Foreskin keratinocyte (primary cell): ENCODE measurements at places on chromosomes 11 and 22. TPM values are rescaled to one million over a fixed set of nuclear protein-coding genes. Genes with fewer than 3 reads are reported as not detected.

- no peak for DNase-seq
Observed at GRCh38 chr11:107590460-107591377, at the start of gene ELMOD1. Gene ELMOD1 (plus strand): TSS chr11:107591147. CDS start chr11:107618190, 27,043 bp downstream.

- no peak for DNase-seq
Observed at GRCh38 chr11:30206249-30206996, 24.4 kb upstream of the FSHB start.

Gene CCDC188
- total RNA-seq, result not detected in 2 replicates

Gene SHISAL1
- total RNA-seq, result 0.03 TPM in 1 of 2 replicates, not detected in the other

DNA sequence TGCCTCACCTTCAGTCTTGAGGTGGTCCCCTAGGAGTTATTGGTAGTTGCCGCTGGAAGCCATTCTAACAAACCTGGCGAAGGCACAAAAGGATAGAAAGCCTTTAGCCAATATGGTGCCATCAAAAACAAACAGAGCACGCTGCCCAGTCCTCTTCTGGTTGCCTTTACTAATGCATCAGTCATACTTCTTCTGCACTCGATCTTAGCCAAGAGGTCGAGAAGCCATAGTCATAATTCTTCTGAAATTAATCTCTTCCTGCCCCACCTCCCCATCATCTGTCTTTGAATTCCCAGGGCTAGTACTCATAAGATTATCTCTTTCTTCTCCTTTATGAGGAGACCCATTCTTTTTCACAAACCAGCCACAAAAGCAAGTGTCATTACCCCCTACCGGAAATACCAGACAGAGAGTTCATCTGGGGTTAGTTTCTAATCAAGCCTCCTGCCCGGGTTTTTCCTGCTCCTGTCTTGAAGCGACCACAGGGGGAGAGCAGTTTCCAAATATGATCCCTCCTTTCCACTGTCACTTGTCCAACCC lies 21.4 kb upstream of the EHF start:
- peak; percentile 96 for DNase-seq

- DNase-seq, result no peak
Observed at GRCh38 chr11:134460881-134461280, 48.8 kb upstream of the B3GAT1 start.

DNA sequence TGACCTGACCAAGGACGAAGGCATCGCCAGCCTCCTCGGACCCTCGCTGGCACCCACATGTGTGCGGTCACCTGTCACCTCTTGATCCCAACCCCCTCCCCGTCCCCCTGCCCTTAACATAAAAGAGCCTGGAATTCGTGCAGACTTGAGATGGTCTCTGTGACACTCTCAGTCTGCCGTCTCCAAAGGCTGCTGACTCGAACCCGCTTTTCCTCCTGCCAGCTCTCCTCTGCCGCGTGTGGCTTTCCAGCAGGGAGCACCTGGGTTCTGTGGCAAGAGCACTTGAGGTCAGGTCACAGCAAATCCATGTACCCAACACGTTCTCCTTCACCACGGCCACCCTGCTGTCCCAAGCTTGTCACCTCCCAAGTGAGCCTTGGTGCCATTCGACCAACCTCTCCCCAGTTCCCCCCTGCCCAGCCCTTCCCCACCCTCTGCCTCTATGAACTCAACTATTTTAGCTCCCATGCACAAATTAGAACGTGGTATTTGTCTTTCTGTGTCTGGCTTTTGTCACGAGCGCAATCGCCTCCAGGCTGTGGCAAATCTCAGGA lies 207.6 kb downstream of the BRD1 start:
- no peak for DNase-seq

- no peak for DNase-seq
Observed at GRCh38 chr11:87304412-87304811, 266.7 kb downstream of the TMEM135 start.

DNA sequence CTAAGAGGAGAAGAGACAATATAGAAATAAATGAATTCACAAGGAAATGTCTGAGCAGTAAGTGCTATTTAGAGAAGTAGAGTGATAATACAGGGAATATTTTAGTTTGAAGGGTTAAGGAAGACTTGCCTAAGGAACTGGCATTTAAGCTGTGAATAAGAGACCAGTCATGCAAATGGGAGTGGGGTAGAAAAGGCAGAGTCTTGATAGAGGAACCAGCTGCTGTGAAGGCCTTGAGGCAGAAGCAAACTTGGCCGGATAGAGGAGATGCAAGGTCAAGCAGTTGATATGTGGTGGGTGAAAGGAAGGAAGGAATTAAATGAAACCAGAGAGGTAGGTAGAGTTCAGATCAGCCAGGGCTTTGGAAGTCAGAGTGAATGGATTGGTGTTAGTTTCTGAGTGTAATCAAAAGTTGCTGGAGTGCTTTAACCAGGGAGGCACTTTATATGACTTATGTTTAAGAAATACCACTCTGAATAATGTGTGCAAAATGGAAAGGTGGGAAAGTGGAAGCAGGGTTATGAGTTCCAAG lies 198.4 kb upstream of the SESN3 start:
- DNase-seq, result no peak

- DNase-seq, result no peak
Observed at GRCh38 chr11:30046578-30046945, 29.7 kb upstream of the KCNA4 start.

- DNase-seq, result no peak
Observed at GRCh38 chr22:23787600-23787896, 782 bp downstream of the SMARCB1 start.

- DNase-seq, result no peak
Observed at GRCh38 chr11:96187822-96188221, 155.2 kb downstream of the MAML2 start.

GRCh38 chr22:19492504-19493174 lies 12.9 kb downstream of the CDC45 start:
- DNase-seq, result no peak

GRCh38 chr11:134882141-134882540 lies 470.1 kb upstream of the B3GAT1 start:
- DNase-seq, result no peak

DNA sequence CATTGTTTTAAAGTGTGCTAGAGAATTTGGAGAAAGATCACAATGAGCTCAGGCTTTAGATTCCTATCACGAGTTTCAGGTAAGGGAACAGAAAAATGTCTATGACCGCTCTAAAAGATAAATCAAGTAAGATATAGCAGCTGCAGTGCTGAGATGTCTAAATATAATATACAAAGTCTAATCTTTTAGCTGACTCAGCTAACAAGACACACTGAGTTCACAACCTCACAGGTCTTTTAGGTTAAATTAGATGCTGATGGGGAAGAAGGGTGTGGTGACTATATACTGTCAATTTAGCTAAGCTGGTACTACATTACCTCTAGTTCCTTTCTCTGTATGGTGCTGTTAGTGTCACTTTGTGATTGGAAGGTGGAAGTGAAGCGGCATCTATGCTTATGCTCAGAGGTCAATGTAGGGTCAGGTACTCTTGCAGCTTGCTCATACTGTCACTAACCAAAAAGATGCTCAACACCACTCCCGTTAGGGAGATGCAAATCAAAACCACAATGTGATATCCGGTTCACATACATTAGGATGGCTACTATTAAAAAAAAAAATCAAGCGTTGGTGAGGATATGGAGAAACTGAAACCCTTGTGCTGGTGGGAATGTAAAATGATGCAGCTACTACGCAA lies 283.5 kb downstream of the SWAP70 start:
- no peak for DNase-seq

Gene OR52A1
- not detected in 2 replicates for total RNA-seq

Gene TENM4
- total RNA-seq, result 16.8 and 25.1 TPM in 2 replicates

Gene NNMT
- not detected in 2 replicates for total RNA-seq

Gene DRD2
- 0.07 TPM in 2 replicates for total RNA-seq

DNA sequence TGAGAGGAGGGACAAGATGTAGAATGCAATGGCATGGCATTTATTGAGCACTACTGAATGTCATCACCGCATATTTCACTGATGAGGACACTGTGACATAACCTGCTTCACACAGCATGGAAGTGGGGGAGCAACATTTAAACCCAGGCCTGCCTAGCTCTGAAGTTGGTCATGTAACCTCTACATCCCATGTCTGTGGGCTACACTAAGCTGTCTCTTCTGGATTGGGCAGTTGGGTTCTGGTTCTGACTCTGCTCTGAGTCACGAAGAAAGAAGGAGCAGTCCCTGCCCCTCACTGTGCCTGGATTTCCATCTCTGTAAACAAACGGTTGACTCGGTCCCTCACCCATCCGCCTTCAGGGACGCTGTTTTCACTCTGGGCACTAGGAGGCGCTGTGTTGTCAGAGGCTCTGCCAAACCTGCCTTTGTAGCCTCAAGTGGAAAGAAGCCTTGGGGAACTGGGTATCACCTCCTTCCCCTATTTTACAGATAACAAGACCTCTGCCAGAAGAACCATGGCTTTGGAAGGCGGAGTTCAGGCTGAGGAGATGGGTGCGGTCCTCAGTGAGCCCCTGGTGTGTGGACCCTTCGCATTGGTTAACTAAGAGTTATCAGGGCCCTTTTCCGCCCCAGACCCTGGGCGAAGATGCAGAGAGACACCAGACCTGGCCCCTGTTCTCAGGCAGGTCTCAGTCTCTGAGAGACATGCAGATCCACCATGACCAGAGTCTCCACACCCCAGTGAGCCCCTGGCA lies 12.7 kb upstream of the ARHGEF17 start:
- peak; percentile 41 for DNase-seq

DNA sequence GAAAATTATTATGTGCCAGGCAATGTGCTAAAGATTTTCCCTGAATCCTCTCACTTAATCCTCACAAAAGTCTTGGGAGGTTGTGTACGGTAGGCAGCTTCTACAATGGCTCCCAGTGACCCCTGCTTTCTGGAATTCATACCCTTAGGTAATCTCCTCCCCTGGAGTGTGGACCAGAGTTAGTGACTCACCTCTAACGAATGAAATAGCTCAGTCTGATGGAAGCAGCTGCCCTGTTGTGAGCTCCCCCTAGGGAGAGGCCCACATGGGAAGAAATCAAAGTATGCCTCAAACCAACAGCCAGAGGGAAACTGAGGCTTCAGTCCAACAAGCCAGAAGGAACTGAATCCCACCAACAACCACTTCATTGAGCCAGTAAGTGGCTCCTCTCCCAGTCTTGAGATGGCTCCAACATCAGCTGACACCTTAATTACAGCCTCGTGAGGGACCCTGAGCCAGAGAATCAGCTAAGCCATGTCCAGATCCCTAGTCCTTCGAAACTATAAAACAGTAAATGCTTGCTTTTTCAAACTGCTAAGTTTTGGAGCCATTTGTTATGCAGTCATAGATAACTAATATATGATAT lies 98.9 kb upstream of the ISX start:
- DNase-seq, result peak; percentile 64

DNA sequence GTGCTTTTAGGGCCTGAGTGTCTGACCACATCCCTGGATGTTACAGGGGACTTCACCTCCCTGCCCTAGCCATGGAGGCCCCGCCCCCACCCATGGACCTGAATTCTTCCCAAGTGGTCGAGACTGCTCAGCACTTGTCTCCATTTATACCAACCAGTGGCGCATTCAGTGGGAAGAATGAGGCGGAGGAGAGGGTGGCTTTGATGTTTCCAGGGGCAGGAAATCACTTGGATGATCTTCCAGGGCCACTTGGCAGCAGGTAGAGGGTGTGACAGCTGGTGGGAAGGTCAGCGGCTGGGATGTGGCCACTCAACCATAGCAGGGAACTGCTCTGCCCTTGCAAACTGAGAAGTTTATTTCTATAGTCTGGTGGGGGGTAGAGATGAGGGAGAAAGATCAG lies 155.1 kb upstream of the BLID start:
- DNase-seq, result no peak

DNA sequence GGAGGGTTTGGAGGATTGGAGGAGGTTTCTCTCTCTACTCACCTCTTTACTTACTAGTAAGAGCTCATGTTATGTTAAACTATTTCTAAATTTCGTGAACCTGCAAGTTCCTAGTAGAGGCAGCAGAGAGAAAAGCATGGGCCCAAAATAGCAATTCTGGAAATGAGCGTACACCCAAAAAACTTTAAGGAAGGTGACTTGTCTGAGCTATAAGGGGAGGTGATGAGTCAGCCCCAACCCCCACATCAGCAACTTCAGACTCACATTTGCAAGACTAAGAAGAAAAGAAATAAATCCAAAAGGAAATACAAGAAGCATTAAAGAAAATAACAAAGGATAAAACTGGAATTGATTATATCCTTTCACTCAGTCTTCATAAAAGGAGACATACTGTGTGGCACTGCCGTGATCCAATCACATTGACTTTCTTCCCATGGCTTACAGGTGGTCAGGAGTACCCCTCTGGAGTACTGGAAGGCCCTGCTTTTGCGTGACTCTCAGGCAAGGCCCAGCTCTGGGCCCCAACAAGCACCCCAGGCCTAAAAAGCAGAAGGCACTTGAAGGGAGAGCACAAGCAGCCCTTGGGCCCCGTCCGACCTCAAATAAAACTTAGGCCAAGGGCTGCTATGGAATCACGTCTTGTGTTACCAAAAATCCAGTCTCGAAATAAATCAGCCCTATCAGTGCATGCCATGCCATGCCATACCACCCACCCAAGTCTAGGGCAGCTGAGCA lies 14.3 kb downstream of the PACSIN2 start:
- DNase-seq, result no peak

GRCh38 chr11:2748061-2748813 lies 48.4 kb upstream of the KCNQ1OT1 start:
- no peak for DNase-seq

GRCh38 chr22:17303840-17304779 lies 65.2 kb upstream of the CECR2 start:
- DNase-seq, result no peak

Gene LDHAL6A
- not detected in 2 replicates for total RNA-seq

- peak; percentile 15 for DNase-seq
Observed at GRCh38 chr11:60899046-60899936, 7.1 kb downstream of the PRPF19 start.

Gene TRIM49C
- not detected in 2 replicates for total RNA-seq

DNA sequence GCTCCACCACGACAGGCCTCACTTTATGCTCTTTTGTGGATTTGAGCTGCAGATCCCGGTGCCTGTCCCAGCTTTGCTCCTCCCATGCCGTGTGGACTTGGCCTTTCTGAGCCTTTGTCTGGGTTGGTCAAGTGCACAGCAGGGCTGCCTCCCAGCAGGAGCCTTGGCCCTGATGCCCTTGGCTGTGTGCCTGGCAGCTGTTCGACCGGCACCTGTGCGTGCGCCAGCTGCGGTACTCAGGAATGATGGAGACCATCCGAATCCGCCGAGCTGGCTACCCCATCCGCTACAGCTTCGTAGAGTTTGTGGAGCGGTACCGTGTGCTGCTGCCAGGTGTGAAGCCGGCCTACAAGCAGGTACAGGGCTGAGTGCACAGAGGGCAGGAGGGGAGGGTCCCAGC lies 46.5 kb downstream of the MYO7A start:
- no peak for DNase-seq

GRCh38 chr11:120034176-120034875 lies 103.6 kb downstream of the TRIM29 start:
- no peak for DNase-seq

GRCh38 chr22:39282645-39283321 lies 36.6 kb downstream of the RPL3 start:
- DNase-seq, result no peak

- no peak for DNase-seq
Observed at GRCh38 chr22:32735526-32735925, 66.0 kb upstream of the TIMP3 start.

Gene TUB
- 2.4 and 2.5 TPM in 2 replicates for total RNA-seq

DNA sequence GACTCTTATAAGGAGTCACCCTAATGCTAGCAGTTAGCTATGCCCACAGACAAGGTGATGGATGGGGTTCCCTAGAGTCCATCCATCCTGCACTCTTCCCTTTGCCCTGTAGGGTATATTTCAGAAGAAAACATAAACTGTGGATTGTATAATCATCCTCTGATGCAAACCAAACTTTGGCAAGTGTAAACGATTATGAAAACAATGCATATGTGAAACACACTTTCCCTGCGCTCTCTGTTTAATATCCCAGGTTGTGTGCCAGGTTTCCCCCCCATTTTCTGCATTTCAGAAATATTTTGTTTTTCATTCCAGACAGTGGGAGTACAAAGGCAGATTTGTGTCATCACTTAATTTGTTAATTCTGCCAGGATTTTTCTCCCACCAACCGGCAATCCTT lies 110.0 kb downstream of the LDLRAD3 start:
- DNase-seq, result no peak

Gene RCOR2
- total RNA-seq, result 1.5 and 1.8 TPM in 2 replicates
